ENCODE measurements at places on chromosomes 4 and X.

DNA sequence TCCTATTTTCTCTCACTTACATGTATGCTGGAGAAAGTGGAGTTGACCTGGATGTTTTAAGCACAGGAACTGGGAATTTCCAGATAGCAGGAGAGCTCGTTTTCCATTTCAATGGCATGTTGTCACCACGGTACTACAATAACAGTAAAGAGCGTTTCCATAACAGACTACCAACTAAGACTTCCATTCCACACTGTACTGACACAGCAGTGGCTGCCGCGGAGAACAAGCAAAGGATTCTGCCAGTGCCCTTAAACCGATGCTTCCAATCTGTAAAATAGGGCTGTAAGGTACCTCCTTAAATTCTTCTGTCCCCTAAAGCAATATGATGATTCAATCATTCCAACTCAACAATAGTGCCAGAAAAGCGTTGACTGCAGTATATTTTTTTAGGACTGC, 143.9 kb downstream of the KLHL13 start:
- no peak for DNase-seq

- no peak for DNase-seq
Measured at GRCh38 chr4:52651996-52652672, 7.0 kb downstream of the USP46 start.

- no peak for DNase-seq
Measured at GRCh38 chrX:100477958-100478357, 67.9 kb upstream of the PCDH19 start.

- no peak for DNase-seq
Measured at GRCh38 chrX:10341309-10341708, 184.5 kb downstream of the CLCN4 start.

- DNase-seq, result no peak
Measured at GRCh38 chrX:16786791-16787735, 797 bp downstream of the TXLNG start.

- no peak for DNase-seq
Measured at GRCh38 chrX:51905711-51906110, 12.3 kb downstream of the MAGED1 start.

DNA sequence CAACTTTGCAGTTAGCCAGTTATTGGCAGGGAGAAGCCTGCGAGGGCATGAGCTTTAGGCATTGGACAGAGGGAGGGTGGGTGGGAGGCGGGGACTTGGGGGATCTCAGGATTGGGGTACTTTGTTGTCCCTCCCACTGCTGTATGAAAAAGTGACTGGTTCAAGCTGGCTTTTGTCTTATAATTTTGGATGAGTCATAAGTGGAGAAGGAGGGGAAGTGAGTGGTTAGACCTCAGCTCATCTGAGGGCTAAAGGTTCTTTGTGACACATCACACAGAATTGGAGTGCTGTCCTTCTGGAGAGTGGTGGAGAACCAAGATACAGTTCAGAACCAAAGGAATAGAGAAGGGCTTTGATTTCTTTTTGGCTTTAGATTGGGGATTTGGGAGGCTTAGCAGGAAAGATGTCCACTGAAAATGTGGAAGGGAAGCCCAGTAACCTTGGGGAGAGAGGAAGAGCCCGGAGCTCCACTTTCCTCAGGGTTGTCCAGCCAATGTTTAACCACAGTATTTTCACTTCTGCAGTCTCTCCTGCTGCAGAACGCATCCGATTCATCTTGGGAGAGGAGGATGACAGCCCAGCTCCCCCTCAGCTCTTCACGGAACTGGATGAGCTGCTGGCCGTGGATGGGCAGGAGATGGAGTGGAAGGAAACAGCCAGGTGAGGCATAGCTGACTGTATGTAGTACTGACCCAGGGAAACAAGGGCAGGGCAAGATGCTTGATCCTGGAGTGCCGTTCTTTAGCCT, at the start of gene SLC4A4:
Gene SLC4A4, plus strand, starts transcription at position 175 of the 748 bp plus-strand sequence.
- DNase-seq, result no peak

DNA sequence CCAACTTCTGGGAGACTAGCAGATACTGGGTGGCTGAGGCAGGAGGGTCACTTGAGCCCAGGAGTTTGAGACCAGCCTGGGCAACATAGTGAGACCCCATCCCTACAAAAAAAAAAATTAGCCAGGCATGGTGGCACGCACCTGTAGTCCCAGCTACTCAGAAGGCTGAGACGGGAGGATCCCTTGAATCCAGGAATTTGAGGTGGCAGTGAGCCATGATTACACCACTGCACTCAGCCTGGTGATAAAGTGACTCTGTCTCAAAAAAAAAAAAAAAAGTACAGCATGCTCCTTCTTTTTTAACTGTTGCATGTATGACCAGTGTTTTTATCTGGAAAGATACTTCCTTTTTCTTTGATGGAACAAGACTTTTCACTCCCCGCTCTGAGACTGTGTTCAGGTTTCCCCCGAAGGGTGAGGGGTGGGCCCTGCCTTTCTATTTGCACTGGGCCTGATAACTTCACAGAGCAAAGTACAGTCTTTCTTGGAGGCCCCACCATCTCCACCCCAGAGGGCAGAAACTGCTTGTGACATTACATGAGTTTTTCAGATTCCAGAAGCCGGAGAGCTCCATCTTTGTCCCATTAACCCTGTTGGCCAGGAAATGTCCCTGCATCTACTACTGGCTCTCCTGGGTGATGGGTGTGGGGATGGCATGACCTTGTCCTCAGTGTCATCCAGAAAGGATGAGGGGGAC, 35.2 kb downstream of the NYX start:
- DNase-seq, result no peak

GRCh38 chr4:113990886-113991285, 11.4 kb upstream of the ARSJ start:
- DNase-seq, result no peak

All from bone marrow (tissue), 2 donors.